ENCODE measurements at places on chromosomes 7 and 10. TPM values are rescaled to one million over a fixed set of nuclear protein-coding genes. Genes with fewer than 3 reads are reported as not detected.

DNA sequence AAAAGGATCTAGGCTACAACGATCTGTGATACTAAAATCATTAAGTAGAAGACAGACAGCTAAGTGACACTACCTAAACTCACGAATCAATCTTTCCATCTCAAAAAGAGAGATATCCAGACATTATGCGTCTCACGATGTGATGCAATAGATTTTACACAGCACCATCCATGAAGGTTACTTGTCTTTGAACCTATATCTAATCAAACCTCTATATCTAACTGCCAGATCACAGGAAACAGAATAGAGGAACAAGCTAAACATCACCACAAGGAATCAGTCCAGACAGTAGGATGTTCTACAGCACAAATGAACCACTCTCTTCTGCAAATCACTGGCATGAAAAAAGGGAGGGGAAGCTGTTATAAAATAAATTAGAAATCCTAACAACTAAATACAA is 4.1 kb downstream of the RAPGEF5 start:
- no peak for DNase-seq

The PTPRZ1 gene
- total RNA-seq: 115 TPM

- DNase-seq: no peak
These were observed 17.0 kb upstream of the IFRD1 start for GRCh38 chr7:112433289-112433688.

GRCh38 chr10:79382491-79382941 is 35.2 kb downstream of the PPIF start:
- DNase-seq: no peak

The ICA1 gene
- total RNA-seq: 101 TPM

- DNase-seq: no peak
These were observed 173.4 kb downstream of the SORCS1 start for GRCh38 chr10:106991091-106991490.

GRCh38 chr7:134865001-134865845 is 85.8 kb downstream of the CALD1 start:
- no peak for DNase-seq

GRCh38 chr10:101655570-101655969 is 39.4 kb downstream of the FBXW4 start:
- no peak for DNase-seq

- DNase-seq: no peak
These were observed 827.0 kb upstream of the IGFBP3 start for GRCh38 chr7:46747869-46748576.

GRCh38 chr7:139482662-139483466 is 609 bp downstream of the KLRG2 start:
- DNase-seq: no peak

GRCh38 chr7:105808703-105809590 is 67.5 kb downstream of the ATXN7L1 start:
- DNase-seq: no peak

DNA sequence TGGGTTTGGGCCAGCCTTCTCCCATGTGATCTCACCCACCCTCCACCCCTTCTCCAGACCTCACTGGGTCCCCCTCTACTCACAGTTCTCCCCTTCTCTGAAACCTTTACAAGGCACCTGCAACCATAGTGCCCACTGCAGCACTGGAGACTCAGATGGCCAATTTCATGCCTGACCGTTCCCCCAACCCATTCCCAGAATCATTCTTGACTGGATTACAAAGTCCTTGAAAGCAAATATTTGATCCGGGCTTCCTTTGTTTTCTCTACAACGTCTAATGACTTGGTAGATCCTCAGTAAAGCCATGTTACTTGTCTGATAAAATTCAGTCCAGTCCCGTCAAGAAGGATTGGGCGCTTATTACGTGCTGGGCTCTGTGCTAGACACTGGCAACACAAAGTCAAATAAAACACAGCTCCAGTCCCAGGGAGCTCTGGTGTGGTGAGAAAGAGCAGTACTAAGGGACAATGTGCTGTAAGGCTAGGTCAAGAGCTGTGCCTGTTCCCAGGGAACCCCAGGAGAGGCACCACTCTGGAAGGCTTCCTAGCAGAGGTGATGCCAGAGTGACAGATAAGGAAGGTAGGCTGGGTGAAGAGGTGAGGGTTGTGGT is 36.5 kb downstream of the SH3PXD2A start:
- DNase-seq: no peak

DNA sequence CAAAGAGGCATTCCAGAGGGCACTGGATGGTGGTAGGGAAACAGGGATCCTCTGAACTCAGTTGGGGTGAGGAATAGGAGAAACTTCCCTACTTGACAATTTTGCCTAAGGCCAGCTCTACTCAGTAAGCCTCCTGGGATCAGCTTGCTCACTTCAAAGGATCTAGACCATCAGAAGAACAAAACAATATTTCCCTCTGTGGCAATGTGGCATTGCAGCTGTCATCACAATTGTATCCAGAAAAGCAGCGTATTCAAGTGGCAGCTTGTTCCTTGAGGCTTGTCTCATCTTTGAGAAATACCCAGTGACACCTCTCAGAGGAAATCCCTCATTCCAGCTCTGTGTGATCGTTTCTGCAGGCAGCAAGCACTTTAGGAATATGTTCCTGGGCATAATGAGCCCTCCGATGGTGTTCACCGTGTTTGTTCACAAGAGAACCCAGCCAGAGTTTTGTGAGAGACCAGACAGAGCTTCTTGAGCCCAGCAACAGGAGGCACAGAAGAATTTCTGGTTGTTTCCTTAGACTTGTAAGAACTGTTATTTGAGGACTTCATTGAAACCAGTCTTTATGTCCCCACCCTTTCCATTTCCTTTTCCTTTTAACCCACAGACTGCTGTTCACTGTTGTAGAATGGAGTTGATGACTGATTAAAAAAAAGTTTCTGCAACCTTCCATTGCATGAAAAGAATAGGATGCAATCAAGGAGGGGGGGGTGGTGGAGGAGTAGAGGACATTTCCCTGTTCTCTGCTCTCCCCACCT is 747.3 kb downstream of the LRMDA start:
- no peak for DNase-seq

The AKAP9 gene
- 92.2 TPM for total RNA-seq

- no peak for DNase-seq
These were observed 74.8 kb downstream of the FAM185A start for GRCh38 chr7:102823390-102824119.

GRCh38 chr10:84683550-84683949 is 355.2 kb downstream of the CCSER2 start:
- no peak for DNase-seq

DNA sequence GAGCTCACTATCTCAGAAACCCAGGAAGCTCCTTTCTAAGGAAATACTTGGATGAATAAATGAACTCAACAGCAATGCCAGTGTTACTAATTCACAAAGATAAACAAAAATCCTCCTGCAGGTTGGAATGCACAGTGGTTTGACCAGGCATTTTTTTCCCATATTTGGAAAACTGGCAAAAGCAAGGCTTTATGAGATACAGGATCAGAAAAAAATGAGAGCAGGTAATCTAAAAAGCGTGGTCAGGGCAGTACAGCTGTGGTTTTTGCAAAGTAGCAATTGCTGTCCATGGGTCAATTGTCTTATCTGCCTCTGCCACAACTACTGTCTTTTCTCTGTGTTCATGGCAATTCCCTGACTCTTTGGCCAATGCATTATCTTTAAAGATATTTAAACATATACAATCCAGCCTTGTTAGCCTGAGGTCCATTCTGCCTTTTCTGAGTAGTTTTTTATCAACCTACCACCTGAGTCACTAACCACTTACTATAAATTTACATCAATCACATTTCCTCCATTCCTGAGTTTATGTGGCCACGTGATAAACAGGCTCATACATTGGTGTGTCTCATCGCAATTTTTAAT is 564.5 kb upstream of the IGFBP3 start:
- no peak for DNase-seq

The CDC14C gene
- total RNA-seq: not detected

GRCh38 chr7:140322759-140323158 is 75.6 kb downstream of the SLC37A3 start:
- DNase-seq: no peak

The EPHA1 gene
- total RNA-seq: 0.39 TPM

The RASA4B gene
- 34.5 TPM for total RNA-seq

DNA sequence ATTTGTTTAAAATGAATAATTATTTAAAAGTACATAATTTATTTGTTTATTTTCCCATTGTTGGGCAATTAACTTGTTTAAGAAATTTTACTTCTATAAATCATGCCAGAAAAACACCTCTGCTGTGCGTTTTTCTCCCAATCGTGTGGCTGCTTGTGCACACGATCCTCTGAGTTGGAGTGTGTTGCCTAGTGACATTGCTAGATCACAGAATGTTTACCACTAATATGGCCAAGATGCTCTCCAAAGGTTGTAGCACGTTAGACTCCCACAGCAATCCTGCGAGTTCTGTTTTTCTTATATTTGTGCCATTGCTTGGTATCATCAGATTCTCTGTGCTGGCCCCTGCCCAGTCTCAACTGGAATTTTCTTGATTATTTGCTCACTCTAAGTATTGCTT is 207.1 kb upstream of the ADCY1 start:
- no peak for DNase-seq

DNA sequence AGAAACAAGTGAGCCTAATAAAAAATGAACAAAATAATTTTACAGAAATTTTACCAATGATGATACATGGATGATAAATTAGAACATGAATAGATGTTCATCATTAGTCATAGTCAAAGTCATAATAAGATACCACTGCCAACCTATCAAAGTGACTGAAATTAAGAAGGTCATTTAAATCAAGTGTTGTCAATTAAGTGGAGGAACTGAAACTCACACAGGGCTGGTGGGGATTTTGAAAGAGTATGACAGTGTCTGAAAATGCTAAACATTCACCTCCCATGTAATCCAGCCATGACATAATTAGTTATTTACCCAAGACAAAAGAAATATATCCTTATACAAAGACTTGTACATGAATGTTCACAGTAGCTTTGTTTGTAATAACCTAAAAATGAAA is 57.1 kb upstream of the DYNC1I1 start:
- DNase-seq: no peak

The NPY4R2 gene
- 0.89 TPM for total RNA-seq

All from dorsolateral prefrontal cortex (tissue), 122 donors.